ENCODE measurements at places on chromosomes 11 and 22.

GRCh38 chr11:45816614-45817013 lies 11.7 kb downstream of the SLC35C1 start:
- no peak for DNase-seq

DNA sequence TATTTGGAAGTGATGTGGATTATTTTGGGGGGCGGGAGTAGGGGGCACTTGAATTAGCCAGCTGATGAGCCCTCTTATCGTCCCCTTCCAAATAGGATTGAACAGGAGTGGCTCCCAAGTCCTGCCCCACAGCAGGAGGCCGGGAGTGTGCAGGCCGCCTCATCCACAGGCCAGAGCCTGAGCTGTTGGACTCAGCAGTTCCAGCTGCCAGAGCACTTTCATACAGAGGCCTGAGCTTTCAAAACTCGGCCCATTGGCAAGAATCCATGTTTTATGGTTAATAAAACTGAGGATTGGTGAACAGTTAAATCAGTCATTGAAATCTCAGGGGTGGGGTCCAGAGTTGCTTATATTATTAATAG lies 9.6 kb downstream of the FAM118A start:
- no peak for DNase-seq

- DNase-seq: no peak
These were observed 39.5 kb downstream of the HIPK3 start for GRCh38 chr11:33296695-33297094.

DNA sequence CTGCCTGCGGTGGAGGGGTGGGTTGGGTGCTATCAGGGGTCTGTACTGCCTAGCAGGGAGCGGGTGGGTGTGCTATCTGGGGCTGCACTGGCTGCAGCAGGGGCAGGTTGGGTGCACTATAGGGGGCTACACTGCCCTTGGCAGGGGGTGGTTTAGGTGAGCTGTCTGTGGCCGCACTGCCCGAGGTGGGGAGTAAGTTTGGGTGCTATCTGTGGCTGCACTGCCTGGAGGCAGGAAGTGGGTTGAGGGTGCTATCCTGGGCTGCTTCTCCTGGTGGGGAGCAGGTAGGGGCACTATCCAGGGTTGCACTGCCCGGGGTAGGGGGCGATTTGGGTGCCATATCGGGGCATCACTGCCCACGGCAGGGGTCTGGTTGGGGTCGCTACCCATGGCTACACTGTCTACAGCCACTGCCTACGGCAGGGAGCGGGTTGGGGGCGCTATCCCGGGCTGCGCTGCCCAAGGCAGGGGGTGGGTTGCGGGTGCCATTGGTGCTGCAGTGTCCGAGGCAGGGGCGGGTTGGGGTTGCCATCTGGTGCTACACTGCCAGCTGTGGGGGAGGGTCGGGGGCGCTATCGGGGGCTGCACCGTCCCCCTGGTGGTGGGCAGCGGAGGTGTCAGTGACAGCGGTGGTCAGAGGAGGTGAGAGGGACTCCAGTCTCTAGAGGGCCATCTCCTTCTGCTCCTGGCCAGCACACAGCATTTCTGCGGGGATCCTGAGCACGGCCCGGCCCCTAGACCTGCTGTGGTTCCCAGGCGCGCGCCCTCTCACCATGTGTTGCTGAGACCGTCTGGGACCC lies 1.3 kb upstream of the RFPL2 start:
- DNase-seq: no peak

- no peak for DNase-seq
These were observed 47.7 kb upstream of the NECTIN1 start for GRCh38 chr11:119776651-119777050.

- DNase-seq: no peak
These were observed 51.3 kb downstream of the BCR start for GRCh38 chr22:23231471-23232093.

DNA sequence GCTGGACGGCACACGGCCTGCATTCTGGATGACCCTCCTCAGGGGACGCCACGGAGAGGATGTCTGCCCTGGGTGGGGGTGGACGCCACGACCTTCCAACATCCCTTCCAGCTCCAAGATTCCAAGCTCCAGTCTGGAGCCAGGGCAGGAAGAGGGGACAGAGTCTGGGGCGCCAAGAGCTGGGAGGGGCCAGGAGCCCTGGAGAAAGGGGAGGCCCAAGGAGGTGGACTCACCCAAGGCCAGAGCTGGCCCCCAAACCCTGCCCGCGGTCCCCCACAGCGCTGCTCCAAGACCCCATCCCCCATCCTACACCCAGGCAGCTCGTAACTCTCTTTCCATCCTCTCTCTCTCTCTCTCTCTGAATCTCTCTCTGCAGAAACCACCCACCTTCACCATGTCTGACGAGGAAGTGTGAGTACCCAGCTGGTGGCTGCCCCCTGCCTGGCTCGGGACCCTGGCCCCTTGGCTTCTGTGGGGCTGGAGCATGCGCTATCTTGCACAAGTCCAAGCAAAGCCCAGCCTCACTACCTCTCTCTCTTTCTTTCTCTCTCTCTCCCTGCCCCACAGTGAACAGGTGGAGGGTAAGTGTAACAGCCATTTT lies 3.1 kb downstream of the TNNT3 start:
- peak; percentile 34 for DNase-seq

GRCh38 chr11:71189768-71190315 lies 62.5 kb downstream of the SHANK2 start:
- DNase-seq: no peak

DNA sequence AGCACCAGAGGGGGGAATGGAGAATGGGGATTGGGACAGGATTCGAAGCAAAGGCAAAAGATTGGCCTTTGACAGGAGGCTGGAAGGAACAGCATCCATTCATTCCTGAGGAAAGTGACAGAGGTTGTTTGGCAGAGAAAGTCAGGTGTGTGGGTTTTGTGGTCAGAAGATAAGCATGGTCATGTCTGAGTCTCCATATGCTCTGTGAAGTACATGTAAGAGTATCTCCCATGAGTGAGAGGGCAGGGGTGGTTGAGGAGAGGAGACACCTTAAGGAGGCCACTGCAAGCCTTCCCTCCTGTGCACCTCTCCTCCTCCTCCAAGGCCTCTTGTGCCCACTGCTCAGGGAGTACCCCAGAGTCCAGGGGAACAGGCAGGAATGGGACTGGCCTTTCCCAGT lies 1.9 kb upstream of the NLRP10 start:
- DNase-seq: no peak

GRCh38 chr22:24376586-24376985 lies 50.8 kb upstream of the ADORA2A start:
- peak; percentile 12 for DNase-seq

GRCh38 chr11:109853156-109853776 lies 239.9 kb upstream of the ZC3H12C start:
- peak; percentile 66 for DNase-seq

DNA sequence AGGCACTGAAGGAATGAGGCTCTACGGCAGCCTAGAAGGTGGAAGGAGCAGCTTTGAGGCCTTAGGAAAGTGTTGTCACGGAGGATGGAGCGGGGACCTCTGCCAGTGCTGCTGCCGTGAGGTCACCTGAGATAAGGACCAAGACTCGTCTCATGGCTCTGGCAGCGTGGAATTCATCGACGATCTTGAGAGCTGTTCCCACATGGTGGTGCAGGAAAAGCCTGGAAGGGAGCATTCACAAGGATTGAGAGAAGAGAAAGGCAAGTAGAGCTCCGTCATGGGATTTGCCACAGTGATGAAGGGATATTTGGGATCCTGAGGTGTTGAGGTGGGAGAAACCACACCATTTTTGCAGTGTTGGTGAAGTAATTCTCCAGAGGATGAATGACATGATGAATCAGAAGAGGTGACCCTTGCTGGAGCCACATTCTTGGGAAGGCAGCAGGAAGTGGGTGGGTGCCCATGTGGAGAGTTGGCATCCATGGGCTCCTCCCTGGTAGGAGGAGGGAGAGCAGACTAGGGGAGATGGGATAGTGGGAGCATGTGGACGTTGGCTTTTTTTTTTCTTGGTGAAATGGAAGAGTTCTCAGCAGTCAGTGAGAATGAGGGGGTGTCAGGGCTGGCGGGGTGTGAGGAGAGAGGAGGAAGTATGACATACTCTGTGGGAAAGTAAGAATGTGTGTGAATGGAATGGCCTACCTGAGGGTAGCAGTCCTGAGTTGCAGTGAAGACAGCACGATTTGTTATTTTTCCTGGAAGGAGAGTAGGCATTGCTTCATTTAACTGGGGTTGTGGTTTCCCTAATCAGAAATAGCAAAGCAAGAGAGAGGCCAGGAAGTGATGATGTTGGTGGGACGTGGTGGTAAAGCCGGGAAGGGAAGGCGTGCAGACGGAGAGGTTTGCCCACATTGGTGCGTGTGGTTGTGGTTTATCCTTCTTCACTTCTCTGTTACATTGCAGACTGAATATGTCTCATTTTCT lies 11.1 kb downstream of the PPP6R3 start:
- DNase-seq: peak; percentile 90

DNA sequence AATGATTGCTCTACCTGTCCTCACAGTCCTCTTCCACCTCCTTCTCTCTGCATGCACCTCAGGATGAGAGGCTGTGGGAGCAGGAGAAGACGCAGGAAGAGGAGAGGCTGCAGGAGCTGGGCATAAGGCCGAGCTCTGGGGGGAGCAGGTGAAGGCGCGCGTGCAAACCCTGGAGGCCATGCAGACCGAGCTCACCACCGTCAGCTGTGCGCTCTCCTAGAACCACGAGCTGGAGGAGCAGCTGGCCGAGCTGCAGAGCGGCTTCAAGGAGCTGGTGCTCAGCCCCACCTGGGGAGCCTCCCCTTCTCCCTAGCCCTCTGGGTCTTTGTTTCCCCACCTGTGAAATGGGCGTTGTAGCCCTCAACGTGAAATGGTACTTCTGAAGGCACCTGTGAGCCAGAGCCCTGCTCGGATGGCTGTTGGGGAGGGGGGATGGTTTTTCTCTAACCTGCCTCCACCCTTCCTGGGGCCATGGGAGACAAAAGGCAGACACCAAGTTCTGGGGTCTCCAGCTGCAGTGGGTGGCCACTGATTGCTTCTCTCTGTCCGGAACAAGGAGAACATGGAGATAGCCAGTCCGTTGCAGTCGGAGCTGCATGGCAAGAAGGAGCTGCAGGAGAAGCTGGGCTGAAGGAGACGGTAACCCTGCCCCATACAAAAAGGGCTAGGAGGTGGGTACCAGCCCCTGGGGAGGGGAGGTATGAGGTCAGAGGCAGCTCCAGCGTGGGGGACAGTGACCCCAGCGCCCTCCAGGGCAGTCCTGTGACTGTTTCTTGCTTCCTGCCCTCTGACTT lies 65.2 kb upstream of the A4GALT start:
- DNase-seq: no peak

- no peak for DNase-seq
These were observed 51.7 kb upstream of the LDLRAD3 start for GRCh38 chr11:35892166-35892565.

DNA sequence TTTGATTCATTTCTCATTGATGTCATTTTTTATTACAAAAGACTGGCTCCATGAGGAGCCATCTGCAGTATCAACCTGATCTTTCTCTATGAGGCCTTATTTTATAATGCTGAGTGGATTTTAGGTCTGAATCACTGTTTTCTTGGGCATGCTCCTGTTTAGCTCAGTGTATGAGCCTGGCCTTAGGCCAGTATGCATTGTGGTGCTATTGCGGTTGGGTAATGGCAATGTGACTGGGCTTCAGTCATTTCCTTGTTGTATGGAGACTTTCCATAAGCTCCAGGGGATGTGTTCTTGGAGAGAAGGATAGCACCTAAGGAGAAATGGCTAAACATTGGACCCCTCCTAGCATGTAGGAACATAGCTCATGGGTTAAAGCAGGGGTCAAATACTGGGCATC lies 293.2 kb downstream of the NELL1 start:
- no peak for DNase-seq

GRCh38 chr11:133941546-133941945 lies 15.2 kb downstream of the IGSF9B start:
- DNase-seq: no peak

- peak; percentile 40 for DNase-seq
These were observed 80.4 kb downstream of the CD82 start for GRCh38 chr11:44645827-44646226.

GRCh38 chr11:120718171-120718570 lies 206.6 kb downstream of the GRIK4 start:
- no peak for DNase-seq
